Fibroblast of villous mesenchyme (primary cell): ENCODE measurements at places on chromosomes 4 and X. TPM values are rescaled to one million over a fixed set of nuclear protein-coding genes. Genes with fewer than 3 reads are reported as not detected.

The SLC9B1 gene
- total RNA-seq: 0.43 and 0.64 TPM in 2 replicates

The PABPC1L2B gene
- total RNA-seq: not detected in 2 replicates

The FAM53A gene
- 0.86 and 2.3 TPM in 2 replicates for total RNA-seq

The PDGFC gene
- 145 and 184 TPM in 2 replicates for total RNA-seq

The CD38 gene
- total RNA-seq: under 0.01 TPM in 2 replicates

The CCDC110 gene
- total RNA-seq: 0.32 and 0.43 TPM in 2 replicates

The DCAF12L2 gene
- total RNA-seq: under 0.01 TPM in 1 of 2 replicates, not detected in the other

The RS1 gene
- not detected in 2 replicates for total RNA-seq

The TKTL1 gene
- not detected in 2 replicates for total RNA-seq

The PABPC1L2A gene
- total RNA-seq: not detected in 2 replicates

The SRPK3 gene
- total RNA-seq: 0.86 and 0.97 TPM in 2 replicates

The SLC10A4 gene
- total RNA-seq: under 0.01 TPM in 1 of 2 replicates, not detected in the other

The MSANTD1 gene
- total RNA-seq: 0.64 and 0.86 TPM in 2 replicates

The CLTRN gene
- total RNA-seq: under 0.01 TPM in 1 of 2 replicates, not detected in the other

The DUSP9 gene
- under 0.01 TPM in 1 of 2 replicates, not detected in the other for total RNA-seq

The ATP2B3 gene
- total RNA-seq: not detected in 2 replicates

The SSX2B gene
- total RNA-seq: 0.32 TPM in 1 of 2 replicates, not detected in the other

The PPP2R2C gene
- total RNA-seq: not detected in 2 replicates

The XG gene
- total RNA-seq: 0.97 and 4.7 TPM in 2 replicates

The BEX2 gene
- total RNA-seq: under 0.01 and 2.3 TPM in 2 replicates

The MAOA gene
- 2.6 and 7.8 TPM in 2 replicates for total RNA-seq
